ENCODE measurements at places on chromosomes 3 and 15.

- no peak for DNase-seq
These were observed 7.2 kb upstream of the IVD start for GRCh38 chr15:40398413-40398873.

DNA sequence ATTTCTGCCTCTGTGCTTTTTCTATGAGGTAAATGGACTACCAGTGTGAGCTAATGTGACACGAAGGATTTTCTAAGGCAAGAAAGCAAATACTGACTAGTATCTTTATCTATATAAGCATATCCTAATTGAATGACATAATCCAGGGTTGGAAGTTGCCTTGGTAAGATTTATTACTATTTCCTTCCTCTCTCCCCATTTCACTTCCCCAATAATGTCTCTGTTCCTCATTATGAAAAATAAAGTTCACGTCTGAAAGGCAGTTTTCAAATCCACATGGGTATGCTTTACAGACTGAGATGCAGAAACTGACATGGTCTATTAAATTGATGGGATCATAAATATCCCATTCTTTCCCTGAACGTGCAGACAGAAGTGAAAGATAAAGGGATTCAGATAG, 86.0 kb downstream of the DTWD1 start:
- no peak for DNase-seq

GRCh38 chr15:41870689-41871081, 23.2 kb downstream of the SPTBN5 start:
- DNase-seq = peak; percentile 75

DNA sequence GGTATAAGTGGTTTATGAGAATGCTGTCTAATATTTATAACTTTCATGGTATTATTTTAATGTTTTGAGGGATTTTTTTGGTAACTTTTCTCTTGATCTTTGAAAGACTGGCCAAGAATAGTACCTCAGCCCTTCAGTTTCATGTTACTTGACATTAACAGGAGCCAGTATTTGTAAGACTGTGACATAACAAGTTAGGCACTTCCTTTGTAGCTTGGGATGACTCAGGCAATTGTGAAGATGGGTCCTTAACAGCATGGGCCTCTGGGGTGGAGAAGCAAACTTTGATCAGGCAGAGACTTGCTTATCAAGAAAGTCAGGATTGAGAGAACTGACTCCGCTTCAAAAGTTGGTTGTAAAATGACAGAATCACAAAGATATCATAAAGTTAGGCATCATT, 9.5 kb downstream of the LRRC49 start:
- no peak for DNase-seq

DNA sequence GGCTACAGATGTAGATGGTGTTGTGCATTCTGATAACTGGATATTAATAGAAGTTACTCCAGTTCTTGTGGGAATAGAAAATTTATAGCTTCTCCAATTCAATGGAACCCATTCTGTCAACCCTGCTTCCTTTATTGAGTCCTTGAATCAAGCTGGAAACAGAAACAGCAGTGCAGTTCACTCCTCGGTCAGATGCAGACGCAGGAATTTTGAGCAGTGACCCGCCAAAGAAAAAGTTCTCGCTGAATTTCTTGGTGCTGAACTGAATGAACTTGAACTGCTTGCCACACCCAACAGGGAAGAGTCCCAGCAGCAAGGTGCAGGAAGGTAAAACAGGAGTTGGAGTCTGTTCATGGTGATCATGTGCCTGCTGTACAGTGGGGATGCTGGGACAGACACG, 10.3 kb downstream of the HRH1 start:
- DNase-seq = no peak

DNA sequence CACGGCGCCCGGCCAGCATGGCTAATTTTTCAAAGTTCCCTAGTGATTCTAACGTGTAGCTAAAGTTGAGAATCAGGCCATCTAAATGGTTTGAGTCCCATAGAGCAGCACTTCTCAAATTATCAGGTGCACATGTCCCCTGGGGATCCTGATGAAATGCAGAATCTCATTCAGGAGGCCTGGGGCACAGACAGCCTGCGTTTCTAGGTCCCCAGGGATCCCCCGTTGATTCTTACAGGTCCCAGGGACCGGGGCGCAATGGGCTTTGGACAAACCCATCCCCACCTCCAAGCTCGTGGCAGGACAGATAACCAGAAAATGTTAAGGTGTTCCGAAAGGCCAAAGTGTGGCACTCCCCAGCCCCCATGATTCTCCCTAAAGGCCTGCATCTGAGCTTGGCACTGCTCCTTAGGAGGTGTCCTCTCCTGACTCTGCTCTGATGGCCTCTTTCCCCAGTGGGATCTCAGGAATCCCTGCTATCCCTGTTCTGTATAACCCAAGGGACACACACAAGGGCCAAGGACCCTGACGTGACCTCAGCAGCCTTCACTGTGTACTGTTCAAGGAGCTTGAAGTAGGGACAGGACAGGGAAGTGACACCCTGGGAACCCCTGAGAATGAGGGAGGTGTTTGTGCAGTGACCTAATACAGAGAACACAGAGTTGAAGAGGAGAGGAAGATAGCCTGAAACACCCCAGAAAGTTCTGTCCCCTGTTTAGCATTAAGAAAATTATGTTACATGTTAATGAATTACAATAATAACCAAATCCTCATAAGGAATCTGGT, 8.0 kb downstream of the LRRK1 start:
- DNase-seq = no peak

DNA sequence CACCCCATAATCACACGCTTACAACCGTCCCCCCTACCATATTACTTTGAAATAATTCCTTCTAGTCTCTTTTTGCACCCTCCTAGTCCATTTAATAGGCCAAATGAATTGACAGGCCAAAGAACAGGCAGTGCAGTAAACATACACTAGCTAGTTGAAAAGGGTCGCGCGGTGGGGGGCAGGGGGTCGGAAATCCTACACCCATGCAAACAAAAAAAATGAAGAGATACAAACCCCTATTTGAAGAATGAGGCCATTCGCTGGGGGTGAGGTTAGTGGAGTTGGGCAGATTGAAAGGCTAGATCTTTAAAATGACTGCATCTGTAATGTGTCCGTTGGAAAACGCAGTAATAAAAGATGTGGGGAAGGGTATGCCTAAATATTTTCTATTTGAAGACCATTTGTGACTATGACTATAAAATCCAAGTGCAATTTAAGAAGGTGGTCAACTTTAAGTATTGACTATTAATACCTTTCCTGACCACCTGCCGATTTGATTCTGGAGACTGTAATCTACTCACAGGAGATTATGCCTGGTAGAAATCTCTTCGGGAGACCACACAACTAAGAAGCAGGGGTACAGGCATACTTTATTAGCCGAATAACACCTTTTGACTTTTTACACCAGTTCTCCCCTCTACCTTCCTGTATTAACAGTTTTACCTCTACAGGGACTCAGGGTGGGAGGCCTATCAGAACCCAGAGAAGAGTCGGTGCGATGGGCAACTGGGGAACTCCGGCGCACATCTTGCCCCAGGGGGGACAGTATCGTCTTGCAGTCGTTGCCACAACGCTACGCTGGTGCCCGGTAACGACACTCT, 762 bp upstream of the ARL6 start:
- DNase-seq = no peak

DNA sequence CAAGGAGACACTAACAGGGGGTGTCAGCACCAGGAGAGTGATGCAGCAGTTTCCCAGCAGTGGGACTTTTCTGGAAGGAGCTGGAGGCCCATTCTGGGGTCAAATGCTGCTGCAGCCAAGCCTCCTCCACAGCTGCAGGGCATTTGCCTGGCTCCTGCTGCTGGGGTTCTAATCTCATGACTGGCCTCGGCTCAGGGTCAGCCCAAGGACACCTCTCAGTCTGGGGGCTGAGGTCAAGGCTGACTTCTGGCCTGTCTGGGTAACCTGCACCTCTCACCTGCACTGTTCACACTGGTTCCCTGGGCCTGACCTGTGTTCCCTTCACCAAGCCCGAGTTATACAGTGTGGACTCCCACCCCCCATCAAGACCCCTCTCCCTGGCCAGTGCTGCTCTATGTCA, 10.4 kb upstream of the C15orf39 start:
- no peak for DNase-seq

GRCh38 chr3:24373198-24373959, 121.3 kb downstream of the THRB start:
- DNase-seq = no peak

GRCh38 chr3:10249833-10250232, 1.6 kb downstream of the TATDN2 start:
- DNase-seq = no peak

GRCh38 chr3:43213631-43214030, 72.7 kb upstream of the SNRK start:
- DNase-seq = no peak

- no peak for DNase-seq
These were observed 633.6 kb downstream of the ZNF385D start for GRCh38 chr3:21117370-21117769.

DNA sequence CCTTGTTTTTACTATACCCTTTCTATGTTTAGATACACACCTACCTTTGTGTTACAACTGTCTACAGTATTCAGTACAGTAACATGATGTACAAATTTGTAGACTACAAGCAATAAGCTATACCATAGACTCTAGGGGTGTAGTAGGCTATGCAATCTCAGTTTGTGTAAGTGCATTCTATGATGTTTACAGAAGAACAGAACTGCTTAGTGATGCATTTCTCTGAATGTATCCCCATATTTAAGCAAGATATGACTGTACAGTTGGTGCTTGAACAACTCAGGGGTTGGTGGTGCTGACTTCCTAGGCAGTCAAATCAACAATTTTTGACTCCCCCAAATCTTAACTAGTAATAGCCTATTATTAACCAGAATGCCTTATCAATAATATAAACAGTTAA, 467.1 kb upstream of the TGFBR2 start:
- no peak for DNase-seq

GRCh38 chr3:30471066-30471465, 135.3 kb upstream of the TGFBR2 start:
- DNase-seq = no peak

DNA sequence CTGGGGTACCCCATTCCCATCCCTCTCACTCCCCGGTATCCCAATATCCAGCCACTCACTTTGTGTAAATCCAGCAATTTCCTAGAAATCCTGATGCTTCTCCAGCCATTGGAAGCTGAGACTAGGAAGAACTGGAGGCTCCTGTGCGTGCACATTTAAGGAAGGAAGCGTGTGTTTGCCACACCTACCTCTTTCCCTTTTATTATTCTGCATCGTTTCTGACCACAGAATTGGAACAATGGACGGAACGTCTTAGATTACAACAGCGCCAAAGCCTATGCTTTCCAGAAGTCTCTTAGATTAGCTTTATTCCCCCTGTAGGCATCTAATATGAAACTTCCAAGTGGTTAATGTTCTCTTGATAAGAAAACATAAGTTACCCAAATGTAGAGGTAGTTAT, 234.8 kb upstream of the TRIM42 start:
- no peak for DNase-seq

DNA sequence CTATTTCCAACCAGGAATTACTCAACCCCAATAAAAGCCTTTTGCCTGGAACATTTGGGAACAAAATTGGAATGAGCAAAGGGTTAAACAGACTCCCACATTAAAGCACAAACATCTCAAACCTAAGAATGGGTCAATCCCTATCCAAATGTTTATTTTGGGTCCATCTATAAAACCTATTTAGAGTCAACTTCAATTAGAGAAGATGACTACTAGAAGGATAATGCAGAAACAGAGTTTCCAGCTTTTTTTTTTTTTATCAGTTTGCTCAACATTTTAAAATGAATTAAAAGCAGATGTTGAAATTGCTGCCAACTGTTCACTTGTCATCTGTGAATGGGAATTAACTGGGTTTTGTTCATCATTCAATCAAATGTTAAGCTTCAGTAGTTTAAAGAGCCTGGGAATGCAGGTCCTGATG, 4.1 kb upstream of the TBC1D23 start:
- no peak for DNase-seq

DNA sequence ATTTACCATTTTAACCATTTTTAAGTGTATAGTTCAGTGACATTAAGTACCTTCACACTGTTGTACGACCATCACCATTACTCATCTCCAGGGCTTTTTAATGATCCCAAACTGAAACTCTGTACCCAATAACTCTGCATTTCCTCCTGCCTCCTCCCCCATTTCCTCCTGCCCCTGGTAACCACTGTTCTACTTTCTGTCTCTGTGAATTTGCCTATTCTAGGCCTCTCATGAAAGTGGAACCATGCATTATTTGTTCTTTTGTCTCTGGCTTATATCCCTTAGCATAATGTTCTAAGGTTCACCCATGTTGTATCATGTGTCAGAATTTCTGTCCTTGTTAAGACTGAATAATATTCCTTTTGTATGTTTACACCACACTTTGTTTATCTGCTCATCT, 154.2 kb downstream of the MECOM start:
- no peak for DNase-seq

DNA sequence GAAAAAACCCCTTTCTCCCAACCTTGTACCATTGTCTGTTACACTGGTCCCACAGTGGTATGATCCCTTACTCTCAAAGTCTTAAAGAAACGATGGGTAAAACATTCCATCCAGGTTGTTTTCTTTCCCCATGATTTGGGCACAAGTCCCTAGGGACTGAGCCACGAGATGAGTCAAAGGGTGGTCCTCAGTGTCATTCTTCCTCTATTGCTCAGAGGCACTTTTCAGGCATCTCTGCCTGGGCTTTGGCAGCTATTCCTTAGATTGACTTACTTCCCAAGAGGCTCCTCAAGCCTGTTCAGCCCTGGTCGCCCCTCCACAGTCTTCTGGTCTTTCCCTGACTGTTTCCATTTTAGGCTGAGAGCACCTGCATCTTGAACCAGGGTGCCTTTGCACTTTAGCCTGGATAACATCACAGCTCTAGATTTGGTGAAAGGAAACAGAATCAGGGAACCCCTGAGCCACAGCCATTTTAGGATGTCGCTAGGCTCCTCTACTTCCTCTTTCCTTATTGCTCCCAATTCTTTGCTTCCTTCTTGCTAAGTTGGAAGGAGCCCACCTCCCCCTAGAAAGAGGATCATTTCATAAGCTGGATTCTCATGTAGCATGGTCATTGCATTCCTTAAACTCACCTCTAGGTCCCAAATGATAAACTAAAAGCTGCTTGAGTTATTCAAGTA, 131.0 kb upstream of the TPRG1 start:
- DNase-seq = no peak

GRCh38 chr15:44173813-44174212, 21.3 kb downstream of the FRMD5 start:
- no peak for DNase-seq

- DNase-seq = no peak
These were observed 707.0 kb upstream of the GOLIM4 start for GRCh38 chr3:168802766-168803165.

DNA sequence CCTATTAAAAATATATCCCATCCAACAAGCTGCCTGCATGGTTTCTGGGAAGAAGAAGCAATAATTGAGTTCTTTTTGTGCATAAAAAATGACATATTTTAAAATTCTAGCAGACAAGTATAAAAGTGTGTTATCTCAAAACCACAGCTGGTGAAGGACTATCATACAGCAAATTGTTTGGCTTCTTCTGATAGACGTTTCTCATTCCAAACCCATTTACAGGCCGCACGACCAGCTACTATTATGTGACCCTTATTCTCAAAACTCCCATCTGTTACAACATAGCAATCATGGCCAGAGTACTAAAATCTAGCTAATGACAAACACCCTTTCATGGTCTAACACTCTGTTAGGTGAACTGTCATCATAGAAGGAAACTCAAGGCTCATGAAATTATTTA, 21.7 kb downstream of the ETFA start:
- DNase-seq = no peak

- no peak for DNase-seq
These were observed 85.3 kb upstream of the RPL32 start for GRCh38 chr3:12926660-12927059.

- no peak for DNase-seq
These were observed 60.5 kb upstream of the FGD5 start for GRCh38 chr3:14758297-14758696.
